ENCODE measurements at places on chromosomes 13 and 19. TPM values are rescaled to one million over a fixed set of nuclear protein-coding genes. Genes with fewer than 3 reads are reported as not detected.

Gene DENND1C
- polyA plus RNA-seq: 0.20 TPM

Gene FPR3
- not detected for polyA plus RNA-seq

Gene PRTN3
- polyA plus RNA-seq: not detected

Gene SIGLEC6
- polyA plus RNA-seq: not detected

Gene TMEM86B
- 2.9 TPM for polyA plus RNA-seq

Gene THAP8
- polyA plus RNA-seq: 2.2 TPM

Gene ERFL
- polyA plus RNA-seq: 0.03 TPM

Gene ZNF844
- polyA plus RNA-seq: 0.20 TPM

Gene ZNF845
- 1.3 TPM for polyA plus RNA-seq

Gene LRP3
- 14.2 TPM for polyA plus RNA-seq

Gene HSPB6
- 0.46 TPM for polyA plus RNA-seq

Gene LYL1
- polyA plus RNA-seq: 2.7 TPM

Gene TMEM238
- polyA plus RNA-seq: 1.8 TPM

Gene KISS1R
- polyA plus RNA-seq: not detected

Gene SIGLEC7
- polyA plus RNA-seq: not detected

Gene SETDB2
- 1.7 TPM for polyA plus RNA-seq

Gene ZNF829
- 1.1 TPM for polyA plus RNA-seq

Gene PVR
- polyA plus RNA-seq: 36.3 TPM

Gene ASPDH
- polyA plus RNA-seq: not detected

Gene LGALS14
- polyA plus RNA-seq: not detected

Gene IL17D
- 0.10 TPM for polyA plus RNA-seq

Gene IGFL2
- polyA plus RNA-seq: 0.81 TPM

Gene LRRC63
- polyA plus RNA-seq: 0.02 TPM

Gene CYSLTR2
- not detected for polyA plus RNA-seq

Gene POLR1D
- polyA plus RNA-seq: 227 TPM

Gene PRSS57
- polyA plus RNA-seq: not detected

Gene OR10H1
- not detected for polyA plus RNA-seq

Gene NBEA
- 0.01 TPM for polyA plus RNA-seq

Gene PRR20C
- not detected for polyA plus RNA-seq

Gene LILRB5
- polyA plus RNA-seq: not detected

Gene HIF3A
- polyA plus RNA-seq: 0.07 TPM

Gene HPN
- not detected for polyA plus RNA-seq

Gene MBD3L3
- not detected for polyA plus RNA-seq

Gene RAB3A
- 0.84 TPM for polyA plus RNA-seq

Gene SIGLEC8
- polyA plus RNA-seq: not detected

Gene PROZ
- polyA plus RNA-seq: not detected

Gene SKA3
- 14.4 TPM for polyA plus RNA-seq

Gene TUBA3C
- polyA plus RNA-seq: not detected

Gene FRY
- 0.19 TPM for polyA plus RNA-seq

Gene NLRP11
- not detected for polyA plus RNA-seq

Gene CCL25
- not detected for polyA plus RNA-seq

Gene KLK4
- not detected for polyA plus RNA-seq

Gene TMEM38A
- 1.3 TPM for polyA plus RNA-seq

Gene CLEC17A
- polyA plus RNA-seq: not detected

Gene PCP2
- polyA plus RNA-seq: not detected

Gene LHB
- polyA plus RNA-seq: 0.65 TPM
